Astrocyte (in vitro differentiated cells and primary cell): ENCODE measurements at places on chromosomes 7 and 10. TPM values are rescaled to one million over a fixed set of nuclear protein-coding genes. Genes with fewer than 3 reads are reported as not detected.

DNA sequence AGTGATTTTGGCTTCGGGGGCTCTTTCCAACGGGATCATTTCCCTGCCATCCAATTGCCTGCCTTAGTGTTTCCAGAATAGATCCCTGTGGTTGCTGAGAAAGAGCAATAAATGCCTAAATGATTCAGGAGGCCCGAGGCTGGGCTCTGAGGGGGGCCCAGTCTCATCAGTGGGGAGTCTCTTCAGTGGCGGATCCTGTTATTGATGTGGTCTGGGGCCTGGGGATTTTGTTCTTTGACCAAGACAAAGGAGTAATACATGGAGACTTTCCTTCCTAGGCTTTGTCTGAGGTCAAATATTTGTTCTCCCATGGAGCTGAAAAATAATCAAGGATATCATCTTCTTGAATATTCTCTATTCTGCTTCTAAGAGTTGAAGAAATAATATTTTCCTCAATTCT, 40.8 kb downstream of the TAS2R41 start:
- DNase-seq: no peak

DNA sequence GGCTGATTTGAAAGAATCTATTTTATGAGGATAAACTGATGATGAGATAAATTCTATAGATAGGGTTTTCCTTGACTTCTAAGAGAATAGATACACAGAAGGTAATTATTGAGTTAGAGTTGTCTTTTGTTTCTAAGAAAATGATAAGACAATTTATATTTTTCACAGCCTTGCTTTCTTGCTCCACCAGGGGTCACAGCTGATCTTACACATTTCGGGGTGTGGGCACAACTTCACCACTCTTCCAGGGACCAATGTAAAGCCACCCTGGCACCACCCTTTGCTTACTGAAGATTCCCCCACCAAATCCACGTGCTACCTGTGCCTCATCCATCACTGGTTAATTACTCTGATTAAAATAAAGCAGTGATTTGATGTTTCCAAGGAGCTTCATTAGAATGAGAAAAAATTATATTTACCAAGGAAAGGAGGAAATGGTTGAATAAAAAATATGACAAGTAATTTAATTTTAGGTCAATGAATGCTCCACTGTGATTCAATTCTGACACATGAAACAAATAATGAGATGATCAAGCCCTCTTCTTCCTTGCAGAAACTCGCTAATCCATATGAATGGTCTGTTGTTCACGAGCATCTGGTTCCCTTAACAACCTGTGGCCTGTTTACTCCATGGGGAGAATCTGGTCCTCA, 177.3 kb upstream of the TNS3 start:
- no peak for DNase-seq

CALCR gene
- total RNA-seq: 5.4 and 5.7 TPM in 2 replicates

ABCB1 gene
- 0.79 and 1.8 TPM in 2 replicates for total RNA-seq

- no peak for DNase-seq
Observed at GRCh38 chr10:122188706-122189105, 82.4 kb upstream of the BTBD16 start.
